Left lobe of liver (tissue), 2 donors: ENCODE measurements at places on chromosomes 2 and 18. TPM values are rescaled to one million over a fixed set of nuclear protein-coding genes. Genes with fewer than 3 reads are reported as not detected.

DNA sequence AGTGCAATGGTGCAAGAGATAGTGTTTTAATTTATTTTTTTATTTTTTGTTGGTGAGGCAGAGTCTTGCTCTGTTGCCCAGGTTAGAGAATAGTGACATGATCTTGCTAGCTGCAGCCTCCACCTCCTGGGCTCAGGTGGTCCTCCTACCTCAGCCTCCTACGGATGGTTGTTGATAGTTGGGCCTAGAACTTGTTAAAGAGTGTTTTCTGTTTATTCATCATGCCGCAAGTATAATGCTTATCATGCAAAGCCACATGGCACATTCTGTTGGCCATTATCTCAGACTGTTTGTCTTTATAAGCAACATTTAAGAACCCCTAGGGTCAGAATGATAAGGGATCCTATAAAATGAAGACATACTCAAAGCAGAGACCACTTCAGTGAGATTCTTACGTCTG is 1.7 kb downstream of the UGGT1 start:
- no peak for DNase-seq

GRCh38 chr18:2412281-2412680 is 159.0 kb downstream of the METTL4 start:
- no peak for DNase-seq

Gene PJVK
- 1.8 TPM for total RNA-seq

DNA sequence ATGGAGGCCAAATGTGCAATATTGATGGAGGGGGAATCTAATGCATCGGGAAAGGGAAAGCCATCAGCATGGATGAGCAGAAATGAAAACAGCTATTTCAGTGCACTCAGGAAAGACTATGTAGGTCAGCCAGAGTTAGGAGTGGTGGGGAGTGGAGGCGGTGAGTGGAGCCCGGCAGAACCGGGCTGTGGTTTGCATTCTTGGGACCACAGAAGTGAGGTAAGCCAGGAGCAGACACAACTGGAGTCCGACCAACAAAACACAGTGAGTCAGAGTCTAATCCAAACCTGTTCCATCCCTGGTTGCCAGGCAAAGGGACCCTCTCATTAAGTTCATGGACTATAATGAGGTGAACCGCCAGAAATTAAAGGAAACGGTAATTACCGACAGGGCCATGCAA is 61.1 kb upstream of the RAB12 start:
- no peak for DNase-seq

Gene MAPK4
- total RNA-seq = 0.25 TPM
